ENCODE measurements at places on chromosomes 1 and 21.
A peak's percentile ranks its signal among the peaks of the same experiment; 100 is the strongest.

DNA sequence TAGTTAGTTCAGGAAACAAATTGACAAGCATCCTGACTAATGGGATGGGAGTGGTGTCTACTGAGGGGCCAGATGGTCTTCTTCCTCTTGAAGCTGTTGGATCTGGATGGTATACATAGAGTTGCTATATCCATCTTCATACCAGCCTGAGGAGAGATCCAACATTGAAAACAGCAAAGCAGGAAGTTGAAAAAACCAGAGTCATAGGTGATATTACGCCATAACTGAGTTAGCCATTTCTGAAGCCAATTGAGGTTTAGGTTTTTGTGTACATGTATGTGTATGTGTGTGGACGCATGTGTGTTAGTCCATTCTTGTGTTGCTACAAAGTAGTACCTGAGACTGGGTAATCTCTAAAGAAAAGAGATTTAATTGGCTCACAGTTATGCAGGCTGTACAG lies 2.3 kb upstream of the TSPAN2 start:
- DNase-seq: no peak

- DNase-seq: no peak
These were observed 35.0 kb downstream of the UCK2 start for GRCh38 chr1:165862448-165862847.

DNA sequence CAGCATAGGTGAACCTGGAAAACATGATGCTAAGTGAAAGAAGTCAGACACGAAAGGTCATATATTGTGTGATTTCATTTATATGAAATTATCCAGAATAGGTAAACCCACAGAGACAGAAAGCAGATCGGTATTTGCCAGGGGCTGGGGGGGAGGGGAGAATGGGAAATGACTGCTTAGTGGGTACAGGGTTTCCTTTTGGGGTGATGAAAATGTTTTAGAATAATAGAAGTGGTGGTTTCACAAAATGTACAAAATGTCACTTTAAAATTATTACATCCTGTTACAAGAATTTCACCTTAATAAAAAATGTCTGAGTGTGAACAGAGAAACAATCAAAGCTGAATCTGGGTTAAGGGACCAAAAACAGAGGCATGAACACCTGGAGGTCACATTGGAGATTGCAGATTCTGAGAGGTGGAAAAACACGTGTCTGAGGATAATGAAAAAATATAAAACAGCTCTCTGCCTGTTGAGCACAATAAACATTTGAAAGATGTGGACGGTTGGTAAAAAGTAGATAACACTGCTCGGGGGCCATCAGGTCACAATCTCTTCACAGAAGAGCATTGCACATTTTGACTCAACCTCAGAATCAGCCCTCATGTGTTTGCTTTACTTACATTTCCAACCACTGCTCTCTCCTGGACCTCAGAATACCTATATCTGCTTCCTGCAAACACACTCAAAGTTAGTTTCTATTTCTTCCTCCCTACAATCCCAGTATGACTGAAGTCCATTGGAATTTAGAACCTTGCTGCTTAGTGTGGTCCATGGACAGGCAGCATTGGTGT lies 3.2 kb downstream of the SLAMF6 start:
- DNase-seq: no peak

DNA sequence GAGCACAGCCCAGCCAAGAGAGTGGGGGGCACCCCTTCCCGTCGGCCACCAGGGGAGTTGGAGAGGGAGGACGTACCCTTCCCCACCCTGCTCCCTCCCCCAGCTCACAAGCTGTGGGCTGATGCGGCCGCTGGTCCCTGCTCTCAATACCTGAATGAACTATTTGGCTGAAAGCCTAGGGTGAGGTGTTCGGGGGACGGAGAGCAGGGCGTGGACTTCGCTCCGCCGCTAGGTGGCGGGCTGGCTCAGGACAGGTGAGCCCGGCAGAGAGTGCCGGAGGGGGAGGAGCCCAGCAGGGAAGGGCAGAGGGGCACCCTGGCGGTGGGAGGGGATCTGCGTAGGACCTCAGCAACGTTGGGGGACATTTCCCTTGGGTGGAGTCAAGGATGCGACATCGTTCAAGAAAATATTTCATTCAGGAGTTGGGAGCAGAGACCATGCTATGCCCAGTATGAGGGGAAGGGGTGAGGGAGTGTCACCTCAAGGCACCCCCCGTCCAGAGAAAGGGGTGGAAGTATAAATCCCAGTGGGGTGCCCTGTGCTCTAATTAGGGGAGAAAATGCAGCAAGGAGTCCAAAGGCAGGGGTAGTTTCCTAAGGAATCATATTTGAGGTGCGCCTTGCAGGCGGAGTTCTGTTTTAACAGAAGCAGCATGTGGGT lies 12.0 kb upstream of the RHBG start:
- peak; percentile 16 for DNase-seq

DNA sequence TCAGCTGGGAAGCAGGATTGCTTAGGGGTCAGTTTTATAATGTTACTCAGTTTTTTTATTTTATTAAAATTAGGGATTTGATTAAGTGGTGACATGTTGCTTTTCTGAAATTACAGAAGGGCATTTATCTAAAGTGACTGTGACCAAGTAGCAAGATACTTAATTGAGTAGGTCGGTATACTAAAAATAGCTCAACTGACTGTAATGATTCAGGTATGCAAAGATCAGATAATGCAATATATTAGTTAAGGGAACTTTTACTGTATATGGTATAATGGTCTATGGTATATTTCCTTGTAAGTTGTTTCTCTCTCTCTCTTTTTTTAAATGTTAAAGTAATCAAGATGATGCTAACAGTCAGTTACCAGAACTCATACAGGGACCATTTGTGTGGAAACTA lies 26.2 kb downstream of the RLF start:
- no peak for DNase-seq

DNA sequence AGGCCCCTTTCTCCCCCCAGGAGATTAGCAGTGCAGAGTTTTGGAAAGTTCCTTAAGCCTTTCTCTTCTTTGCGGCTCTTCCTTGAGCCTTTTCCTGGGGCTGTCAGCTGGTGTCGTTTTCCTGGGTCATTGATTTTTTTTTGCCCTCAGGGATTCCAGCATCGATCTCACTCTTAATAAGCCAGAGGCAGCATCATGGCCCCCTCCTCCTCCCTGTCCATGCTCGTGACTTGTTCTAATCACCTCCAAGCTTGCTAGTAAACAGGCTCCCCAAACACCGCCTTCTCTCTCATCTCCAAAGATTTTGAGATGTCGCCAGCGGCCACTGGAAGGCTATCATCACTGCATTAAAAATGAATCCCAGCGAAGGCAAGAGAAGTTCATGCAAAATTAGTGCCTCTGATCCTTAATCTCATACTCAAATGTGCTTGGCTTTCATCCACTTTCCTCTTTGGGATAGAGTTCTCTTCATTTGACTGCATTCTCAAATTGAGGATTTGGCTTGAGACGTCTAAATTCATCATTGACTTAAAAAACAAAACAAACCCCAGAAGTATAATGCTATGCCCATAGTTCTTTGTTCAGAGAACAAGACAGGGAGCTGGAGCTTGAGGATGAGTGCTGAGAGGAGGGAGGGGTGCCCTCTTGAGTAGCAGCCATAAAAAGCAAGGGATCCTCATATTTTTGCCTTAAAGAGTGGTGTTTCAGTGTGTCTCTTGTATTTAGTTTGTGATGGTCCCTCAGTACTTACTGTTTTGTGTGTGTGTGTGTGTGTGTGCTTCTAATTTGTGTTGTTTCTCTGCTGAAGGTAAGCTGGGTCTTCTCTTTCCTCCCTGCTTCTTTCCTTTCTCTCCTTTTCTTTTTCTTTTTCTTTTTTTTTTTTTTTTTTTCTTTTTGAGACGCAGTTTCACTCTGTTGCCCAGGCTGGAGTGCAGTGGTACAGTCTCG lies 3.2 kb downstream of the EVA1C start:
- no peak for DNase-seq

- no peak for DNase-seq
These were observed 6.3 kb upstream of the PRKCZ start for GRCh38 chr1:2043886-2044285.

DNA sequence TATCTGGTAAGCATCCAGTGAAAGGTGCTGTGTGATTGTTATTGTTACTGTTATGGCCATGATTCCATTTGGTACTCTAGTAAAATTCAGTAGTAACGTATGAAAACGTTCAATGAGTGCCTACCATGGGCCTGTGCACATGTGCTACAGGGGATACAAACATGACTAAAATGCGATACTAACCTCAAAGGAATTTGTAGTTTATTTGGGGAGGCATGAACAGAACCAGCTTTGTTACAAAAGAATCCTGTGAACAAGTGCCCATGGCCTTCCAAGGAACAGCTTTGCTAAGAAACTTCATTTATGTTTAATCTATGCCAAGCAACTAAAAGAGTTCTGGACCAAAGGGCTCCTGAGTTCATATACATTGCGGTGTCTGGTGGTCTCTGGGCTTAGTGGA lies 28.7 kb downstream of the PTGFR start:
- DNase-seq: no peak

- no peak for DNase-seq
These were observed 11.1 kb upstream of the TRIM63 start for GRCh38 chr1:26078286-26079177.

- no peak for DNase-seq
These were observed 453.7 kb upstream of the RUNX1 start for GRCh38 chr21:35502821-35503220.

- DNase-seq: no peak
These were observed 60.7 kb downstream of the CASZ1 start for GRCh38 chr1:10735563-10736305.

DNA sequence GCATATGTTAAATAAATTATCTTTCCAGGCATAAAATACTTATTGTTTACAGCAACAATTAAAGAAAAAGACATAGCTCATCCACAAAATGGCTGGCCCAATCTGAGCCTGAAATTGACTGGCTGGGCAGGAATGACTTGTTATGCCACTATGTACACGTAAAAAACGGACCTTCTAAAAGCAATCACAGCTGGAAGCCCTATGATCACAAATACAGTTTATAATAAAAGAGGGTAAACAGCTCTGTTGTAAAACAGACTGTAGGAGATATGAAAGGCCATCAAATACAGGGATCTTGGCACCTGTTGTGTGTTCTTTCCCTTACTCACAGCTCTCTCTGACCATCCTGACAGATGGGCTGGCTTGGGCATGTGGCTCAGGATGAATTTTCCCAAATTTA lies 70.5 kb upstream of the DMRTA2 start:
- no peak for DNase-seq

GRCh38 chr1:148383966-148384365 lies 99.1 kb downstream of the PPIAL4G start:
- DNase-seq: no peak

DNA sequence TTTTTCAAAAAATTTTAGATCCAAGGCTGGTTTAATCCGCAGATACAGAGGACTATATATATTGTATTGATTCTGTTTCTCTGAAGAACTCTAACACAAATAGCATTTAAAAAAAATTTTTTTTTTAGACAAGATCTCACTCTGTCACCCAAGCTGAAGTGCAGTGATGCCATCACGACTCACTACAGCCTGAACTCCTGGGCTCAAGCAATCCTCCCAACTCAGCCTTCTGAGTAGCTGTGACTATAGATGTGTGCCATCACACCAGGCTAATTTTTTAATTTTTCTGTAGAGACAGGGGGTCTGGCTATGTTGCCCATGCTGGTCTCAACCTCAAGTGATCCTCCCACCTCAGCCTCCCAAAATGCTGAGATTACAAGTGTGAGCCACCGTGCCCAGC lies 3.0 kb downstream of the ANKRD45 start:
- DNase-seq: no peak

- DNase-seq: peak; percentile 92
These were observed 32.2 kb downstream of the HSPG2 start for GRCh38 chr1:21904704-21905520.

- DNase-seq: peak; percentile 89
These were observed 2.2 kb downstream of the SPATA6 start for GRCh38 chr1:48469616-48470480.

DNA sequence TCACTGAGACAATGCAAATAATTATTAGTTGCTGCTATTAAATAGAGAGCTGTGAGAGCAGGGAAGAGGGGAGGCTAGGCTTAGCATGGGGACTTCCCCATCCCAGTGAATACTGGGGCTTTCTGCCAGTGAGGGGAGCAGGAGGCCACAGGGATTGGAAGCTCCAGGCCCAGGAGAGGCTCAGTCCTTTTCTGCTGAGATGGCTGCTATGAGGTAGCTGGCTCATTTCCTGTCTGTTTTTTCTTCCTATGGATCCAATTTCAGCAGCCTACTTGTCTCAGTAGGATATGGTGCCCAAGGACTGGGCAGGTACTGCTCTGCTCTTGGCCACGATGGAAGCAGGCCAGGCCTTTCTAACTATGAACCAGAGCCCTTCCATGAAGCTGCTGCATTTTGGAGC lies 10.0 kb downstream of the STMN1 start:
- peak; percentile 50 for DNase-seq

DNA sequence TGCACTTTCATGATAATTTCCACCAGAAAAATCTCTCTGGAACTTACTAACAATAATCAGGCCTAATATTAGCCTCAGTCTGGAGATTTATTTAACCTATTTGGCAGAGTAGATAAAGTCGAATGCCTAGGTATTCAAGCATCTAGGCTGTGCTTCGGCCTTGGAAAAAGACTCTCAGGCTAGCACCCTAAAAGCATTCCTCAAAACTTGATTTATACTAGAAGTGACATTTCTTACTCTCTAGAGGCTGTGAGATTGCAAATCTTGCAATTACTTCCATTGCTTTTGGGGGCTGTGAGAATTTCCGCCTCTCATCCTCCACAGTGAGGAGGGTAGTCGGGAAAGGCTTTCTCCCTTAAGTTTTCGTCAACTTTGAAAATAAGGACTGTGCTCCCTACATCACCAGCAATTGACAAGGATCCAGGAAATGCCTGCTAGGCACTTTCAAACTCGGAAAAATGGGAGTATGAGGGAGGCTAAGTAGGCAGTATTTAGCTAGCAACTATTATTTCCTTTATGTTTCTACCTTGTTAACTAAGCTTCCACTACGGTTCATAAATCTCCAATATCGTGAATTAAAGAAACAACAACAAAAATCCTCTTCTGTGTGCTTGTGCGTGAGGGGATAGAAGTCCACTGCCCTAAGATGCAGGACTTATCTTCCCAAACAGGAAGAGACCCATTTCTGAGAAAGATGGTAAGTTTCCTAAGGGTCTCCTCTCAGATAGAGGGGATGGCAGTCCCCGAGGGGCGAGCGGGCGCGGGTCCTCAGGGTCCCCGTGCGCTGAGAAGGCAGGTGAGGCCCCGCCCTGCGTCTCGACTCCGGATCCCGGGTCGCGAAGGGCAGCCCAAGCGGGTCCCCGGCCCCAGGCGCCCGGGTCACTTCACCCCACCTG lies 1.1 kb upstream of the LMO4 start:
- no peak for DNase-seq

- DNase-seq: no peak
These were observed 42.3 kb downstream of the SASS6 start for GRCh38 chr1:100090471-100090870.

- DNase-seq: no peak
These were observed 6.6 kb downstream of the CLIC4 start for GRCh38 chr1:24751833-24752232.

DNA sequence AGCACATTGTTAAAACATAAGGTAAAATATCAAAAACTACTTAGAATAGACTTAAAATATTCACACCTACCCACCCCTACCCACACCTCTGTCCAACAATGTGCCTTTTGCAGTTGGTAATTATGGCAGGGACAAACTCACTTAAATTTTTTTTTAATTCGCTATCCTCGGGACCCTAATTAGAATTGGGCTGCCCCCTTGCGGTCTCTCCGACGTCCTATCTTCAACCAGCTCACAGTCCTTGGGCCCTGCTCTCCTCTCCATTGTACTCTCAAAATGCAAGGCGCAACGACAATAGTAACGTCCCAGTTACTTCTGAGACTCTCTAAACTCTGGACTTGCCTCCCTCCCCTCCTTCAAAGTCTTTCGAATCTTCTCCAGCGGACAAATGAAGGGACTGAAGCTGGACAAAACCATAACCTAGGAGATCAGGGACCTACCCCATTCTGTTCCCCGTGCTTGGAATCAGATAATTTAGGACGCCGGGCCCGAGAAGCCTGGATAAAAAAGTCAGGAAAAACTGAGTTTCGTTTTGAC lies 1.1 kb upstream of the CIART start:
- peak; percentile 81 for DNase-seq

Data from cardiac fibroblast (primary cell).